Activated naive CD8-positive, alpha-beta T cell treated with anti-CD3 and anti-CD28 coated beads for 36 hours (primary cell): ENCODE measurements at places on chromosomes 3 and 15. TPM values are rescaled to one million over a fixed set of nuclear protein-coding genes. Genes with fewer than 3 reads are reported as not detected.

CP gene
- not detected for total RNA-seq

- peaks cover 34% of the 10 kb centered on the region for H3K36me3 ChIP-seq
- peaks cover 32% of the 10 kb centered on the region for H3K4me1 ChIP-seq
- no peaks in the 10 kb centered on the region for H3K27me3 ChIP-seq
- peak overlapping the region; percentile 25 for H3K27ac ChIP-seq
- DNase-seq, result peak; percentile 3
Measured at GRCh38 chr3:114624571-114625181, 330.8 kb downstream of the TIGIT start.

- H3K4me1 ChIP-seq, result peaks cover 58% of the 10 kb centered on the region
- no peaks in the 10 kb centered on the region for H3K27me3 ChIP-seq
- H3K4me3 ChIP-seq, result peak overlapping the region; percentile 89
- peaks cover 71% of the 10 kb centered on the region for H3K36me3 ChIP-seq
- DNase-seq, result peak; percentile 94
- H3K27ac ChIP-seq, result peak overlapping the region; percentile 99
Measured at GRCh38 chr15:74787251-74788041, 5.6 kb downstream of the CSK start.

DNA sequence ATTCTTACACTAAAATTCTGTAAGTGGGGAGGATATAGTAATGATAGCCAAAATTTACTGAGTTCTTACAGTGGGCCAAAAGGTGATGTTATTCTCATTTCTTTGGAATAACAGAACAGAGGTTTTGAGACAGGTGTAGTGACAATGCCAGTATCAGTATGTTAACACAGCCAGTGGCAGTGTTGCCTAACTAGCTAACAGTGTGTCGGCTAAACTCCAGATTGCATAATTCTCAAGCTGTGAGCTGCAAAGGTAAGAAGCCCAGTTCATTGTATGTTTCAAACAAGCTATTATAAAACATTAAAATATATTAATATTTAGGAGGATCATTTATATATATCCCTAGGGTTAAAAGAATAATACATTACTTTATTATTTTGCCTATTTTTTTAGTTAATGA is 920 bp downstream of the SLC15A2 start:
- peaks cover 2% of the 10 kb centered on the region for H3K36me3 ChIP-seq
- H3K4me1 ChIP-seq, result no peaks in the 10 kb centered on the region
- no peak overlapping the region for H3K27ac ChIP-seq
- DNase-seq, result no peak
- no peak overlapping the region for H3K4me3 ChIP-seq

- peaks cover 5% of the 10 kb centered on the region for H3K4me1 ChIP-seq
- peaks cover 3% of the 10 kb centered on the region for H3K36me3 ChIP-seq
- H3K27ac ChIP-seq, result no peak overlapping the region
- no peak overlapping the region for H3K4me3 ChIP-seq
Measured at GRCh38 chr3:30281526-30281925, 324.9 kb upstream of the TGFBR2 start.
